ENCODE measurements at places on chromosomes 13 and 19. TPM values are rescaled to one million over a fixed set of nuclear protein-coding genes. Genes with fewer than 3 reads are reported as not detected.
A peak's percentile ranks its signal among the peaks of the same experiment; 100 is the strongest.

- no peak for DNase-seq
Measured at GRCh38 chr13:46492946-46493345, 60.0 kb upstream of the LRCH1 start.

DNA sequence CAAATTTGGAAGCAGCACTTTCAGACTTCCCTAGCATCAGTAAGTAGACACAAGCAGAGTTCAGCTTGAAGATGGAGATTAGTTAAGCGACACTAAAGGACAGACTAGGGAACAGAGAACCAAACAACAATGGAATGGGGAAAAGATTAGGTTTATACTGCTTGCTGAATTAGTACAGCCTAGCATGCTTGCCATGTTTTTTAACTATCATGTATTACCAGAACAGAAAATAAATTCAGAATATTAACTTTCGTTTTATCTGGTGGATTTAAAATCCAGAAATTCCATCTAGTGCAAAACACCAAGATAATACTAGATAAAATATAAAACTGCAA, 451.5 kb upstream of the SLC10A2 start:
- no peak for DNase-seq

DNA sequence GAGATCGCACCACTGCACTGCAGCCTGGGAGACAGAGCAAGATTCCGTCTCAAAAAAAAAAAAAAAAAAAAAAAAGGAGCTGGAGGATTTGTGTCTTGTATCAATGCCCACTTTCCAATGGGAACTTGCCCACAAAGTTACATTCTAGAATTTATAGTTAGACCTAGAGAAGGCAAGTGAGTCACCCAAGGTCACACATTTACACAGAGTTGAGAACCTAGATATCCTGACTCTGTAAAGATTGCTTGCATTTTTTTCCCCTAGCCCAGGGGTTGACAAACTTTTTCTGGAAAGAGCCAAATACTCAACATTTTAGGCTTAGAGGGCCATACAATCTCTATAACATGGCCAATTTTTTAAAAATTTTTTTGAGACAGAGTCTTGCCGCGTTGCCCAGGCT, 7.7 kb upstream of the BRD4 start:
- no peak for DNase-seq

GRCh38 chr19:15636026-15636425, 4.7 kb upstream of the CYP4F3 start:
- DNase-seq: no peak

DNA sequence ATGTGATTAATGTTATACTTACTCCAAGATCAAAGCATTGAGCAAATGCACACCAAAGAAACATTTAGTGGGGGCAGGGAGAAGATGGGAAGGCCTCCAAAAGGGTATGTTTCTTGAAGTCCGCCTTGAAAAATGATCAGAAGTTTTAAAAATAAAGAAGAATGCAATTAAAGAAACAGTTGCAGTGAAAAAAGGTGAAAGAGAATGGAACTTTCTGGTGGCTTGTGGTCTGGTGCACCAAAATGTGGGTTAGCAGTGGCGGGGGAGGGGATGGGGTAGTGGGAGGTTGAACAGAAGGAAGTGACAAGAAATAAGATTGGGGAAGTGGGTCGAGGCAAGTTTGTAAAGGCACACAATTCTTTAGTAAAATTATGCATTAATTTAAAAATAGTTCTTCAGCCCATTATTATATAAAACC, 2.5 kb downstream of the LCP1 start:
- DNase-seq: peak; percentile 84

DNA sequence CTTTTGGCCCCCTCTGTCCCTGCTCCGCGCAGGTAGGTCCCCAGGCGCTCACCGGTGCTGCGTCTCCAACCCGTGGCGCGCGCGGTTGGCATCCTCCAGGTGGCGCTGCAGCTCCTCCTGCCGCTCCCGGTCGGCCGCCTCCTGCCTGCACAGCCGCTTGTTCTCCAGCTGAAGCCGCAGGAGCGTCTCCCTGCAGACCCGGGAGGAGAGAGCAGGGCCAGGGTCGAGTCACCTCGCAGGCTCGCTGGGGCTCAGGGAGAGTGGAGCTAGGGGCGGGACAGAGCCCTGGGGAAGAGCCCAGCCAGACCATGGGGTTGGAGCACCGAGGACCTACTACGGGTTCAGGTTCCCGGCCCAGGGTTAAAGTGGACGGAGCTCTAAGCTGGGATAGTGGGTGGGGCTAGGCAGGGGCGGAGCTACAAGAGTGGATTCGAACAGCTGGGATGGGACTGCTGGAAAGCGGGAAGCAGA, 9.3 kb downstream of the HOOK2 start:
- DNase-seq: peak; percentile 96

- DNase-seq: no peak
Measured at GRCh38 chr13:36298535-36299068, 988 bp upstream of the CCDC169 start.

- no peak for DNase-seq
Measured at GRCh38 chr19:51547397-51548212, 16.1 kb upstream of the SIGLEC6 start.

DNA sequence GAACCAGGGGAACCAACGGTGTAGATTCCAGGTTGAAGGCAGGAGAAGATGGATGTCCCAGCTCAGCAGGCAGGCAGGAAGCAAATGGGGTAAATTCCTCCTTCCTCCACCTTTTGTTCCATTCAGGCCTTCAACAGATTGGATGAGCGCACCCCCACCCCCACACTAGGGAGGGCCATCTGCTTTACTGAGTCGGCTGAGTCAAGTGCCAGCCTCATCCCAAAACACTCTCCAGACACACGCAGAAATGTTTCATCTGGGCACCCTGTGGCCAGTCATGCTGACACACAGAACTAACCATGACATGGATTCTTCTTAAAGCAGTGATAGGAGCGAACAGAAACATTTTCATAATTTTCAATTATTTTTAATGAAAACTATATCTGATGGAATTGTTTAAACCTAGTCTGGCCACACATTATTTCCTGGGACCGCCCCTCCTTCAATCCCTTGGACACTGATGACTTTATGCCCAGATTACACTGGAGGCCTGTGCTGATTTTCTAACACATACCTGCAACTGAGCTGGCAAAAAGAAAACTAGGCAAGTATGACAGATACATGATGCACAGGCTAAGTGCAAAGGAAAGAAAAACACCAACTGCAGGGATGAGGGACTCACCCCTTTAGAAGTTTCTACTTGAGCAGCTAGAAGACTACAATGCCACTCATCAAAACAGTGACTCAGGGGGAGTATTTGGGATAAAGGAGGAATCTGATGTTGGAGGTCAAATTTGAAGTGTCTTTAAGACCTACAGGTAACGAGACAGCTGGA, 154.2 kb downstream of the TNFRSF19 start:
- DNase-seq: no peak

DNA sequence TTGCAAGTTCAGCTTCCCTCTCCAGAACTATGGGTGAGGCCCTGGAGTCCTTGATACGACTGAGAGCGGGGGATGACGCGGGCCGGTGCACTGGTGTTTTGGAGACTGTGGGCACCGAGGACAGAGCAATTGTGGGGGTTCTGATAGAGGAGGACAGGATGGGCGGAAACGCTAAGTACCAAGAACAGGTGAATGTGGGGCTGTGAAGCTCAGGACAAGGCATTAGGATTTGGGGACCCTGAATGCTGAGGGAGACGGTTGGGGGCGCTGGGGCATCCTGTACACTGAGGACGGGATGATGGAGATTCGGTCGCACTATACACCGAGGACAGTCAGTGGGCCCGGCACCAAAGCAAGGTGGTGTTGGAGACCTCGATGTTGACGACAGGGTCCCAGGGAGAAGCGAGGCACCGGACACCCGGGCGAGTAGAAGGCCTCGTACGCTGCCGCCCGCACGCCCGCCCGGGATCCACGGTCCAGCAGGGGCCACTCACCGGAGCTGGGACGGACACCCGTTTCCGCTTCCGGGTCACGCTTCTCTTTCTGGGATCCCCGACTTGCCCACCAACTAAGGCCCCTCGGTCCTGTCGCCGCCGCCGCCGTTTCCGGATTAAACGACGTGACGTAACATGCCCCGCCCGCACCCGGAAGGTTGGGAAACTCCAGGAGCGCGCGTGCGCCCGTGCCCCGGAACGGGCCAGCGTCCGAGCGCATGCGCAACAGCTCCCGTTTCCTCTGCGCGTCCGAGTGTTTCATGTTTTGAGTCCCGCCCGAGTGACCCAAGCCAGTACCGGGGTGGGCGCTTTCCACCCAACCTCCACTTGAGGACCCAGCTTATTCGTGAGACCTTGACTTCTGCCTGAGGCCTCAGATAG, at the start of gene CHMP2A:
CHMP2A (minus strand) TSS at position 612 of the 875 bp plus-strand sequence. CDS start 893 bp downstream, outside the sequence.
- peak; percentile 100 for DNase-seq

- no peak for DNase-seq
Measured at GRCh38 chr13:82661126-82661525, 1221.1 kb downstream of the SLITRK1 start.

DNA sequence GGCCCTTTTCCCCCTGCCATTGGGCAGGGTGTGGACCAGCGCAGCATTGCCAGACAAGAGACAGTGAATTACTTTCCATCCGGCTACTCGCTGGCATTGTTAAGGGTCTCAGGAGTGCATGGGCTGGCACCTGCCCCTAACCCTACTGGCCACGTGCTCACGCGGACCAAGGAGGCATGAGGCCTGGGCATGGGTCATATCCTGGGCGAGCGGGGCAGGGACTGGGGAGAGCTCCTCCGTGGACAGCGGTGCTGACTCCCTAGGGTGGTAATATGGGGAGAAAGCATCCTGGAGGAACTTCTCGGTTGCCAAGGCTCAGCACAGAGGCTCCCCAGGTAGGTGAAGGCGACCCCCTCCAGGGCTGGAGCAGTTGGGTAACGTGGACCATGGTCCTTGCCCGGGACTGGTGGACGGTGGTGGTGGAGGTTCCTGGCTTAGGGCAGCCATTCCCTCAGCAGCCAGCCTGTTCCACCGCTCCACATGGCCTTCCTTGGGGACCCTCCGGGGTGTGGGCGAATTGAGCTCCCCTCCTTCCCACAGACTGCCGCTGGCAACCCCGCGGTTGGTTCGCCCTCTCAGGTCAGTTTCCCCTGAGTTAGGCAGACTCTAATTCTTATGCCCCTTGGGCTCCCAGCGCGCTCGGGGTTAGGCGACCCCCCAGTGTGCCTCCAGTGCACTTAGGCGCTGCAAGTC, 465.1 kb downstream of the SLITRK5 start:
- peak; percentile 70 for DNase-seq

DNA sequence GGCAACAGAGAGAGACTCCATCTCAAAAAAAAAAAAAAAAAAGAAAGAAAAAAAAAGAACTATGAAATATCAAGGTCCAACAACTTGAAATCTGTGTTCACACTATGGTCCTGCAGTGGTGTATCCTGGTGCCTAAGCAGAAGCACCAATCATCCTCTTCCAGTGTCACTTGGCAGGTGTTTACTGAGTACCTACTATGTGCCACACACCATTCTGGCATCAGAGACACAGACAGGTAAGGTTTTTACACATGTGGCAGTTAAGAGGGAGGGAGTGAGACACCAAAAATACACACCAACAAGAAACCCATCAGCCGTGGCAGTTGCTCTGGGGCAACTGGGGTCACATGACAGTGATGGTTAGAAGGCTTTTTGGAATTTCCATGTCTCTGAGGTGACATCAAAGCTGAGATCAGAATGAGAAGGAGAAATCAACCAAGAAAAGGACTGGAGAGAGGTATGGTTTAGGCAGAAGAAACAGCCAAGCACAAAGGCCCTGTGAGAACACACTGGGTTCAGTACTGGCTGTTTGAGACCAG, 17.6 kb downstream of the PBX4 start:
- no peak for DNase-seq

GRCh38 chr19:46191972-46192371, 37.6 kb upstream of the IGFL1 start:
- DNase-seq: no peak

The DMKN gene
- total RNA-seq: 2.1 TPM

The SYNGR4 gene
- total RNA-seq: not detected

The KLF1 gene
- not detected for total RNA-seq

The AMH gene
- 1.1 TPM for total RNA-seq

The CEACAM8 gene
- 0.23 TPM for total RNA-seq

The HIF3A gene
- total RNA-seq: 50.0 TPM

The KLK2 gene
- not detected for total RNA-seq

The C19orf67 gene
- not detected for total RNA-seq

The ZNF536 gene
- 2.8 TPM for total RNA-seq

The LILRB3 gene
- total RNA-seq: 14.6 TPM

The SPACA4 gene
- not detected for total RNA-seq
